ENCODE measurements at places on chromosomes 6 and 20.

- DNase-seq = peak; percentile 12
These were observed 123.5 kb downstream of the MAN1A1 start for GRCh38 chr6:119226089-119226488.

DNA sequence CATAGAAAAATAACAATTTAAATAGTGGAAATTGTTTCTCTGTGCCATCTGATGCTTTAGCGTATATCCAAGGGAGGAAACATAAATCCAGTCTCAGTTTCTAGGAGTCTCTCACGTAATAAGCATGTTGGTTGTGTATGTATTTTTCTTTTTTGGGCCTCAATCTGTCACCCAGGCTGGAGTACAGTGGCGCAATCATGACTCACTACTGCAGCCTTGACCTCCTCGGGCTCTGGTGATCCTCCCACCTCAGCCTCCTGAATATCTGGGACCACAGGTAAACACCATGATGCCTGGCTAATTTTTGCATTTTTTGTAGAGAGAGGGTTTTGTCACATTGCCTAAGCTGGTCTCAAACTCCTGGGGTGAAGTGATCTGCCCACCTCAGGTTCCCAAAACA, 78.6 kb upstream of the PLN start:
- DNase-seq = no peak

- peak; percentile 40 for DNase-seq
These were observed 4.9 kb downstream of the VSTM2L start for GRCh38 chr20:37907677-37908401.

DNA sequence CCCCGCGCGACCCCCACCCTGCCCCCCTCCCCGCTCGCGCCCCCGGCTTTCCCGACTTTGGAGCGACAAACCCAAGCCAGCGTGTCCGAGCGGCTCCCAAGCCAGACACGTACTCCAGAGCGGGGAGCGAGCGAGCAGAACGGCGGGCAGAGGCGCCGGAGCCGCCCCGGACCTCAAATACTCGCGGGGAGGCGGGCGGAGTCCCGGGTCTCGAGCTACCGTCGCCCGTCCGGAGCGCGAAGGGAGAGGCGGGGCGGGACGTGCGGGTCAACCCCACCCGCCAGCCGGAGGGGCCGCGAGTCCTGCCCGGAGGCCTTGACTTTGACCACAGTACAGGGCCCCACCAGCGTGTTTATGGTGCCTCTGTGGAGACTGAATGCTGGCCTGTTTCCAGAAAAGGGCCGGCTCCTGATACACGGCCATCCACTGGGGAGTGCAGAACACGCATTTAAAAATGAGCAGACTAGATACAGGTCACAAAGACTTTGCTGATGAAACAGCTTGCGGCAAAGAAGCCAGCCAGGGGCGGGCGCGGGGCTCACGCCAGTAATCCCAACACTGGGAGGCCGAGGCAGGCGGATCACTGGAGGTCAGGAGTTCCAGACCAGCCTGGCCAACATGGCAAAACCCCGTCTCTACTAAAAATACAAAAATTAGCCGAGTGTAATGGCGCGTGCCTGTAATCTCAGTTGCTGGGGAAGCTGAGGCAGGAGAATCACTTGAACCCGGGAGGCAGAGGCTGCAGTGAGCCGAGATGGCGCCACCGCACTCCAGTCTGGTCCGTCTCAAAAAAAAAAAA, at the start of gene SERPINB6:
TSS of gene SERPINB6 (minus strand) at position 148 of the 799 bp plus-strand sequence. CDS start 12,235 bp downstream, outside the sequence.
- peak; percentile 75 for DNase-seq

GRCh38 chr6:53359843-53360092, 11.0 kb upstream of the ELOVL5 start:
- no peak for DNase-seq

- peak; percentile 75 for DNase-seq
These were observed 21.6 kb upstream of the ZNF831 start for GRCh38 chr20:59141818-59142581.

GRCh38 chr6:149127212-149127611, 190.3 kb upstream of the TAB2 start:
- DNase-seq = no peak

All from nephron progenitor cell (in vitro differentiated cells).